Posterior vena cava (tissue), 2 donors: ENCODE measurements at places on chromosomes 13 and 19. TPM values are rescaled to one million over a fixed set of nuclear protein-coding genes. Genes with fewer than 3 reads are reported as not detected.

Gene ZNF441
- 11.1 TPM for total RNA-seq

Gene ZNF626
- total RNA-seq: 16.1 TPM

Gene CYP4F8
- total RNA-seq: not detected

Gene CCL25
- total RNA-seq: not detected

Gene SLC25A41
- not detected for total RNA-seq

Gene SELENOV
- not detected for total RNA-seq

Gene CYP2A7
- total RNA-seq: not detected

Gene ZNF570
- 6.8 TPM for total RNA-seq

Gene GJB6
- not detected for total RNA-seq

Gene KASH5
- not detected for total RNA-seq

Gene CEACAM16
- not detected for total RNA-seq

Gene ZNF285
- total RNA-seq: 2.5 TPM

Gene HRC
- 2.4 TPM for total RNA-seq

Gene LILRA5
- 11.7 TPM for total RNA-seq

Gene CEACAM8
- total RNA-seq: not detected

Gene KLK14
- not detected for total RNA-seq

Gene CNN2
- total RNA-seq: 94.7 TPM

Gene PPP6R1
- 40.6 TPM for total RNA-seq

Gene NBEA
- 12.7 TPM for total RNA-seq

Gene CA11
- total RNA-seq: 4.8 TPM

Gene ZNF552
- 7.9 TPM for total RNA-seq

Gene LRG1
- 1.4 TPM for total RNA-seq

Gene ZNF226
- total RNA-seq: 19.8 TPM

Gene LYPD5
- total RNA-seq: 2.5 TPM

Gene KCTD4
- total RNA-seq: not detected

Gene CADM4
- total RNA-seq: 3.3 TPM

Gene FFAR1
- not detected for total RNA-seq

Gene GJB2
- total RNA-seq: 0.32 TPM

Gene RAB8A
- 58.3 TPM for total RNA-seq

Gene GARIN5A
- total RNA-seq: not detected

Gene FLT1
- 32.0 TPM for total RNA-seq

Gene KLK2
- not detected for total RNA-seq

Gene ELSPBP1
- not detected for total RNA-seq

Gene CHERP
- total RNA-seq: 21.4 TPM

Gene CFAP97D2
- not detected for total RNA-seq

Gene ZNF681
- 1.5 TPM for total RNA-seq
